Activated naive CD4-positive, alpha-beta T cell treated with anti-CD3 and anti-CD28 coated beads, Interleukin-2, amount 50 U/mL, for 72 hours (primary cell): ENCODE measurements at places on chromosomes 2 and 18. TPM values are rescaled to one million over a fixed set of nuclear protein-coding genes. Genes with fewer than 3 reads are reported as not detected.

- DNase-seq, result no peak
Measured at GRCh38 chr2:46666044-46666679, 186.8 kb downstream of the TMEM247 start.

DNA sequence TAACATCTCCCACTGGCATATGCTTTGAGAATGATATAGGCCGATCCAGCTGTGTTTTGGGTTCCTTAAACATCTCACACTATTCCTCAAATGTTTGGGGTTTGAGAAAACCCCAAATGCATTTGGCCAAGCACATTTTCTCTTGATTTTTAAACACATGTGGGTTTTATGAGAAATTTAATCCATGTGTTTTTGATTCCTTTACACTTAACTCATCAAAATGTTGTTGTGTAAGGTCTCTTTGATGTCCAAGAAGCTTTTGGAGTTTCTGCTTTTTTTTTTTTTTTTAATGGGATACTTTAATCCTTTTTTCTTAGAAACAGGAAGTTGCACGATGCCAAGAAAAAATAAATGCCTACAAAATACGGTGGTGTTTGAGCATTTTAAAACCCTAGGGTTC is 339.8 kb upstream of the TCF4 start:
- no peak for DNase-seq

GRCh38 chr2:37026050-37026449 is 58.1 kb downstream of the HEATR5B start:
- DNase-seq, result no peak

- no peak for DNase-seq
Measured at GRCh38 chr2:67108231-67108630, 288.9 kb upstream of the ETAA1 start.

The PTH2R gene
- not detected for total RNA-seq

DNA sequence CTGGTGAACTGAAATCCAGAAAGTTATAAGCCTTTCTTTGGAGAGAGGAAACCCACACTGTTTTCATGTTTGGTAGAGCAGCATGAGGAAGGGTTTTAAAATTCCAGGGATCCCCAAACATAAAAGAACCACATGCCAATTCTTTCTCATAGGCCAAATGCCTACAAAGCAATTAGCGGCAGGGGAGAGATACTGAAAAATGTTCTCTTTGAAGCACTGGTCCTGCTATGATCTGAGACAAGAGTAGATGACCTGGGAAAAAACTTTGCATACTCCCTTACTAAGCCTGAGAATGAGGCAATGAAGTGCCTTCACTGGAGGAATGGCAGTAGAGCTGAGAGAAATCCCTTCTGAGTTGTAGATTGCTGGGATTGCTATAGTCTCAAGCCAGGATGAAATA is 1261.7 kb downstream of the DSC3 start:
- DNase-seq, result no peak

GRCh38 chr2:240790370-240791220 is 29.4 kb downstream of the KIF1A start:
- no peak for DNase-seq
